ENCODE measurements at places on chromosomes 2 and 18.

- DNase-seq, result no peak
Measured at GRCh38 chr2:179031731-179032408, 18.1 kb downstream of the CCDC141 start.

DNA sequence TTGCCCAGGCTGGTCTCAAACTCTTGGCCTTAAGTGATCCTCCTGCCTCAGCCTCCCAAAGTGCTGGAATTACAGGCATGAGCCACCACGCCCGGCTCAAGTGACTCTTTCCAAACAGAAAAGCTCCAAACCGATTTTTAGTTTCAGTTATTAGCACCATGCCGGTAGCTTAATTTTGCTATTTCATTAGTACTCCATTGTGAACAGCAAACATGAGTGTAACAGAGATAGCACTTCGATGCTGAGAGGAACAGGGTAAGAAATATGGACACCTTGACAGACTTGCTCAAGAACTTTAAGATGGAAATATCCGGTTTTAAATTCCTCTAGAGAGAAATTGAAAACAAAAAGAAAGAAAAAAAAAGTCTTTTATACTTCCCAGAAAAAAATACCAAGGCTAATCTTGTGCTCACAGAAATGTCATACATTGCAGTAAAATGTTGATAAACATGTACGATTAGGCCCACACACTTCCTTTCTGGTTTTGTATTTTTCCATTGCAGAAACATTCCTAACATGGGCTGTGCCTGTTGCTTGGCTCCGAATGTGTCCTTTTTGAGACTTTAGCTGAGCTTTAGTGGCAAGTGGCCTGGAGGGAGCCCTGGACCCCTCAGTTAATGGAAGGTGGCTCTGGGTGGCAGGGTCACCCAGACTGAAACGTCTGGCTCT lies 18.3 kb downstream of the FHL2 start:
- no peak for DNase-seq

GRCh38 chr18:13445241-13445897 lies 226.8 kb downstream of the LDLRAD4 start:
- no peak for DNase-seq

- no peak for DNase-seq
Measured at GRCh38 chr18:21513292-21513691, 87.2 kb downstream of the ESCO1 start.

DNA sequence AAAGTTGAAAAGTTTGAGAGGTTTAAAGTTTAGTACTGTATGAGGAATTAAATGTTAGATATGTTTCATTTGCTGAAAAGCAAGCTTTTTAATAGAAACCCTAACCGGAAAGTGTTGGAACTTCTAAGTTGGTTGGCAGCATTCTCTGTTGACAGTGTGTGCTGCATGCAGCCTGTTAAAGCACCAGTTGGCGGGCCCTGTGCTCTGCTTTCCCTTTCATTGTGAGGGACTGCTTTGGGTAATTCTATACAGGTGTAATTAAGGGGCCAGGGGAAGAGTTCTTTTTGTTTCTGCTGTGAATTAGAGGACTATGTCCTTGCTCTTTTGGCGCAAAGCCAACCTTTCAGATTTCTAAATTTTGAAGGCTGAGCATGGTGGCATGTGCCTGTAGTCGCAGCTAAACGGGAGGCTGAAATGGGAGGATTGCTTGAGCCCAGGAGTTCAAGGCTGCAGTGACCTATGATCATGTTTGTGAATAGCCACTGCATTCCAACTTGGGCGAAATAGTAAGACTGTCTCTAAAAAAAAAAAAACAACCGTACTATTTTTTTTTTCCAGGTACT lies 20.1 kb downstream of the PLEKHB2 start:
- DNase-seq, result no peak

DNA sequence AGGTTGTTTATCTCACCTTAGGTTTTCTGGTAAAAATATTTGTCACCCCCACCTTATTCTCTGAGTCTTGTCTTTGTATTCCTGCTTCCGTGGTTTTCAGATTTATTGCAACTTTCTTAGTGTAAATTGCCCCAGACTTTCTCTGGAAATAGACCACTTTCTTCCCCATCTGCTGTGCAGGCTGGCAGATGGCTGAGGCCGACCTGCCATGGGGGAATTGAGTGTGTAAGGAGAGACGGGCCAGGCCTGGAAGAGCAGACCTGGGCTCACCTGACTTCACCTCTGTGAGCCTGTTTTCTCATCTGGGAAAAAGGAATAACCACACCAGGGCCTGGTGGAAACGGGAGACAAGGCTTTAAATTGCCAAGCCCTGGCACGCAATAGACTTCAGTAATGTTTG lies 44.9 kb downstream of the ACKR3 start:
- no peak for DNase-seq

DNA sequence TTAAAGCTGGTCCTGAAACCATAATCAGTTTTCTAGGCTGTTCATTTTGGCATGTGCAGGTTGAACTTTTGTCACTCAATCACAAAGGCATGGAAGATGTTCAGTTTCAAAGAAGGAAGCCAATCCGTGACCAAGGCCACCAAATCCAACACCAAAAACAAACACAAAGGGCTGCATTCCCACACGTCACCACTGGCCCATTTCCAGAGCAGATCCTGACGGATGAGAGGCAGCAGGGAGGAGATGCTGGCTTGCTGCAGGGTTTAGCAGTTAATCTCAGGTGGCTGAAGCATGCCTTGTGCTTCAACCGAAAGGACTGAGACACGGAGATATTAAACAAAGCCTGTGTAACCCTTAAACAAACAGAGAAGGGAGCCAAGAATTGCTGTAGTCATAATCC lies 191.9 kb upstream of the CTAGE1 start:
- DNase-seq, result no peak

DNA sequence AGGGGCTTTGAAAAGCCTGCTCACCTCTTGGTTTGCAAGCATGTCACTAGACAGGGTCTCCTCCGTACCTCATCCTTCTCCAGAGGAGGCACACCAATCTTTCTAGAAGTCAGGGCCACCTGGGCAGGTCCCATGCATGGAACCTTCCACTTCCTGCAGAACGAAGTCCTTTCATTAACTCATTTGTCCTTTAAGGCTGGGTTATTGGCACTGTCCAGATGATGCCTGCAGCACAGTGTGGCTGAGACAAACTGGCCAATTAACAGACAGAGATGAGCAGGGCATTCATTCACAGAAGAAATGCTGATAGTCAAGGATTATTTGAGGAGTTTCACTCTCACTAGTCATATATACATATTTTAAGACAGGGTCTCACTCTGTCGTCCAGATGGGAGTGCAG lies 245.3 kb downstream of the TFCP2L1 start:
- no peak for DNase-seq

GRCh38 chr2:222494104-222494739 lies 69.9 kb downstream of the SGPP2 start:
- no peak for DNase-seq

- no peak for DNase-seq
Measured at GRCh38 chr2:198756166-198756565, 701.6 kb downstream of the SATB2 start.

- no peak for DNase-seq
Measured at GRCh38 chr2:38394041-38394440, 17.0 kb upstream of the ATL2 start.

DNA sequence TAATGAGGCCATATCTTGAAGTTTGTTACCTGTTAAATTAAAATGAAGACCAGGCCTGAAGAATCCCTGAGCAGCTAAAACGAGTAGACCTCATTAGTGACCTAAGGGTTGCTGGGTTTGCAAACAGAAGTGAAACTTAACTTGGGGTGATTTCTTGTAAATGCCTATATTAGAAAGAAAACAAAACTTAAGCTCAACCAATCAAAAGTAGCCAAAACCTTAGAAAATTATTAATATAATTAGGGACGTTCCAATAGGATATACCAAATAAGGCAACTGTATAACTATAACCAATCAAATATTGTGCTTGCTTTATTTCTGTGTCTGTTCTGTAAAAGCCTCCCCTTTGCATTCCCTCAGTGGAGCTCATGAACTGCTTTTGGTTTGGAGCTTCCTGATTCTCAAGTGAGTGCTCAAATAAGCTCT lies 137.9 kb upstream of the VRK2 start:
- DNase-seq, result no peak

GRCh38 chr2:101431486-101431885 lies 43.4 kb downstream of the RFX8 start:
- no peak for DNase-seq

GRCh38 chr2:216006164-216006663 lies 7.1 kb downstream of the MREG start:
- DNase-seq, result peak; percentile 7

GRCh38 chr2:213238753-213239495 lies 45.3 kb upstream of the SPAG16 start:
- no peak for DNase-seq

DNA sequence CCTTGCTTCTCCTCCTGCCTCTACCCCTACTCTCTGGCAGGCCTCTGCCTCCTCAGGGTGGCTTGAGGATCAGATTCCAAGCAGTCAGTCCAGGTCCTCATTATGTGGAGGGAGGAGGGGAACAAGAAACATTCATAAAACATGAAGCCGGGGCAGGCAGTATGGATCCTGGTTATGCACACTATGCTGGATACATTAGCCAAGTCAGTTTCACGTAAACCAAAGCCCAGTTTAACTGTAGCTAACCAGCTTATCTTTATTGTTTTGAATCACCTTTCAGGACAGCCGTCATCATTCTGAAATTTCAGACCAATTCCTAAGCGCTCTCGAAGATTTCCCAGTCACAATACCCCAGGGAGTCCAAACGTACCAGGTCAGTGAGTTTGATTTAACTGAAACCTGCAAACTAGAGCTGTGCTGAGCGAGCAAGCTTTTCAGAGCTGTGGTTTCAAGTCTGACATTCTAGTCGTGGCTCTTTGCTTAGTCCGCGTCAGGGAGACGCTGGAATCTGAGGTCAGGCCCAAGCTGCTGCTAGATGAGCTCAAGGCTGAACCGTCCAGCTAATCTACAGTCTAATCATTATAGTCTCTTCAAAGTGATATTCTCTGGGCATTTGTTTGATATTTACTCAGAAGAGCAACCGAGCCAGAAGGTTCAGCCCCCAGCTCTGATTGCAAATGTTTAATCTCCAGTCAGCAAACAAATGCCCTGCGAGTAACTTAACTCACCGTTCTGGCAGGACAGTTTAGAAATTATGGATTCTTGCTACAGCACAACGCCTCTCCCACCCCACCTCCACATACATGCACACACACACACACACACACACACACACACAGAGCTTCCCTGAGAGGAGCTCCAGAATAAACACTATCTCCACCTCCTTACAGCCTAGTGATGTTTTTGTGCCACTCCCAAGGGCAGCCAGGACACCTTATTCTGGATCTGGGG lies 63.8 kb upstream of the BZW1 start:
- no peak for DNase-seq

GRCh38 chr2:183292028-183292427 lies 167.8 kb downstream of the NUP35 start:
- DNase-seq, result no peak

DNA sequence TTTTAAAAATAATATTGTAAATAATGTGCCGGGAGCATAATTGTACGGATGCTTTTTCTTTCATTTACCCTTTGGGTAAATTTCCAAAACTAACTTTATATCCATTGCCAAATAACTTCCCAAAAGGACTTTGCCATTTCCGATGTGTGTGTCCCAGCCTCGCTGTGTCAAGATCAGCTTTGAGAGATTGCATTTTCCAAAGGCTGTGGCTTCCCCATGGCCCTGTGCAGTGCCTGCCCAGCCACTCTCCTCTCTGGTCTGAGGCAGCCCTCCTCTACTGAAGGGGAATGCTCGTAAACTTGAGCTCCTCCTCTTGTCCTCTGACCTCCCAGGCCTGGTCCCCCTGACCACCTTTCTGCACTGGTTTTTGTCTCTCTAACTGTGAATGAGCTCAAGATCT lies 78.5 kb downstream of the MRPS9 start:
- DNase-seq, result no peak

- no peak for DNase-seq
Measured at GRCh38 chr2:188414869-188415753, 123.4 kb downstream of the GULP1 start.

GRCh38 chr2:233179848-233180366 lies 71.6 kb upstream of the ATG16L1 start:
- no peak for DNase-seq

GRCh38 chr18:79708412-79708811 lies 28.8 kb downstream of the CTDP1 start:
- no peak for DNase-seq

- DNase-seq, result no peak
Measured at GRCh38 chr18:32637226-32637625, 135.6 kb downstream of the KLHL14 start.

GRCh38 chr18:23269928-23270327 lies 134.6 kb downstream of the CABLES1 start:
- DNase-seq, result no peak

DNA sequence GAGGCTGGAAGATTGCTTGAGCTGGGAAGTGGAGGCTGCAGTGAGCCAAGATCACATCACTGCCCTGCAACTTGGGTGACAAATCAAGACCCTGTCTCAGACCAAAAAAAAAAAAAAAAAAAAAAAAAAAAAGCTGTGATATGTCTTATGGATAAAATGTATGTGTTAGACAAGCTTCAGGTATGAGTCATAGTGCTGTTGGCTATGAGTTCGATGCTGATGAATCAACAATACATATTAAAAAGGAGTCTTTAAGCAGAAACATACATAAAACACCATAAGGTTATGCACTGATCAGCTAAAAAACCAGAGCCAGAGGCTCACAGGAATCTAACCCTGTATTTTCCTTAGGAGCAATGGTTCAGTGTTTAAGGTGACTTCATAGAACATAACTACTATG lies 332.3 kb downstream of the NCKAP5 start:
- no peak for DNase-seq

GRCh38 chr18:79542876-79543750 lies 136.5 kb upstream of the CTDP1 start:
- DNase-seq, result no peak

DNA sequence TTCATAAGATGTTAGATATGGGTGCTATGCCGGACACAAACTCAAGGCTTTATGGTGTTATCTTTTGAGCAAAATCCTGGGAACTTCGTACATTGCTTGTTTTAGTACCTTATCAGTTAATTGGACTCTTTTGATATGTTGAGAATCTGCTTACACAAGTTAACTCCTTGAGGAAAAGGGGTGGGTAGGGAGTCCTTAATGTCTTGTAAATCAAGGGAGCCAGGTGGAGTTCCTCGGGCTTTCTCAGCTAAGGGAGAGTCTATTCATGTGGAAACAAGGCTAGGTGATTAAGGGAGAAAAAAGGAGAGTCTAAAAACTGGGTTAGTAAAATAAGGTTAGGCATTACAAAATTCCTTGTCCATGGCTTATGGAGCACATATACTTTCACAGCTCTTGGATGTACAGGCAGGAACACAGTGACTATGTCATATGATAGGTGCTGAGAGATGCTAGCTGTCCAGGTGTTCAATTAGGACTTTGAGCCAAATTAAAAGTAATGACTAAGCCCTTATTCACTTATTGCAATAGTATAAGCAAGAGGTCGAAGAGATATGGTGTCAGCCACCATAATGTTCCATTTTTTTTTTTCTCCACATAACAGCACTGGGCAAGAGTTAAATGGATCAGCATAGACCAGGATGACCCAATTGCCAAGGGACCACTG lies 59.5 kb upstream of the DYNAP start:
- no peak for DNase-seq

DNA sequence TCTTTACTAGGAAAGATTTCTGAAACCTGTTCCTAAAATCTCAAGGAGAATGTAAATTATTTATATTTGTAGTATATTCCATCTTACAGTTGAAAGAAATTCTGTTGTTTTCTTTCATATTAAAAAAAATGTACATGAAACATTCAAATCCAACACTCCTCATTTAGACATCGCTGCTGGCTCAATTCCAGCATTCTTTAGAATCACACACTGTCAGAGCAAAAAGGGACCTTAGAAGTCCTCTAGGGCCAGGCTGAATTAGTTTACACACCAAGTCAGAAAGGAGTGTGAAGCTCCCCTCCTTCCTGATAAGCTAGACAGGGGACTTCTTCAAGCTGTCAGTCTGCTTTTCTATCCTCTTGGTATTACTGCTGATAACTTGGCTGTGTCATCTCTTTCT lies 158.6 kb upstream of the LTBP1 start:
- DNase-seq, result no peak

All from activated CD4-positive, CD25-positive, alpha-beta regulatory T cell (primary cell).